CD8-positive, alpha-beta T cell (primary cell): ENCODE measurements at places on chromosomes 2 and 18. TPM values are rescaled to one million over a fixed set of nuclear protein-coding genes. Genes with fewer than 3 reads are reported as not detected.

Gene MRO
- total RNA-seq: not detected

- no peak for DNase-seq
These were observed 607.5 kb upstream of the REG3G start for GRCh38 chr2:78418021-78418420.

GRCh38 chr18:54215069-54215468 lies 9.4 kb downstream of the MBD2 start:
- no peak for DNase-seq

DNA sequence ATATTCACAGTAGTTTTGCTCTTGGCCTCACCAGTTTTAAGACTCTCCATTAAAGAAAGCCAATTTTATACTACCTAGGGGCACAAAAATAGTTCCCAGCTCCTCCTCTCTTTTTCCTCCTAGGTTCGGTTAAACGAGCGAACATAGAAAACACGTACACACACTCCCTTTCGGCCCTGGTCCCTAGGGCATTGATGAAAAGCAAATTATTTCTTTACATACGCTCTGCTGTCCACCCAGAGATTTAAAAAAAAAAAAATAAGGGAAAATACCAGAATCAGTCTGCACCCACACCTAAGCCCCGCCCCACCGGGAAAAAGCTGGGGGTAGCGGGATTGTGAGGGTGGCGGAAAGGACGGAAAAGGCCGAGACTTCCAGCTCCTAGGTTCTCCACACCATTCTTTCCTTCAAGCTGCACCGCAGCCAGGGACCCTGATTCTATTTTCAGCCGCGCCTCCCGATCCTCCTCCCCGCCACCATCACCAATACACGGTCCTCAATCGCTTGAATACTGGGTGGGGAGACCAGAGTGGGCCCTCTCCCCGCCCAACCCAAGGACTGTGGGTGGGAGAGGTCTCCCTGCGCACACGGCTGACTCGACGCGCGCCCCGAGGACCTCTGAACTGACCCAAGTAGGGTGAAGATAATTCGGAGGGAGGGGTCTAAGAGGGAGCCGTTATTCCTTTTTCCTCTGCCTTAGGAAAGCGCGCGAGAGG lies 769 bp downstream of the ATF2 start:
- no peak for DNase-seq

Gene ASTL
- 17.5 TPM for total RNA-seq

DNA sequence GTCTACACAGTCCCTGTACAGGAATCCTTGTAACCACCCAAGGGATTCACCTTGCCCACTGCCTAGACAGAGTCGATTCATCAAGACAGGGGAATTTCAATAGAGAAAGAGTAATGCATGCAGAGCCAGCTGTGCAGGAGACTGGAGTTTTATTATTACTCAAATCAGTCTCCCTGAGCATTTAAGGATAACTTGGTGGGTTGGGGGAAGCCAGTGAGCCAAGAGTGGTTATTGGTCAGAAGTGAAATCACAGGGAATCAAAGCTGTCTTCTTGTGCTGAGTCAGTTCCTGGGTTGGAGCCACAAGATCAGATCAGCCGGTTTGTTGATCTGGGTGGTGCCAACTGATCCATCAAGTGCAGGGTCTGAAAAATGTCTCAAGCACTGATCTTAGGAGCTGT lies 17.8 kb upstream of the FAM98A start:
- no peak for DNase-seq

GRCh38 chr2:96157649-96158553 lies 12.7 kb upstream of the DUSP2 start:
- peak; percentile 86 for DNase-seq

Gene CREG2
- total RNA-seq: not detected

DNA sequence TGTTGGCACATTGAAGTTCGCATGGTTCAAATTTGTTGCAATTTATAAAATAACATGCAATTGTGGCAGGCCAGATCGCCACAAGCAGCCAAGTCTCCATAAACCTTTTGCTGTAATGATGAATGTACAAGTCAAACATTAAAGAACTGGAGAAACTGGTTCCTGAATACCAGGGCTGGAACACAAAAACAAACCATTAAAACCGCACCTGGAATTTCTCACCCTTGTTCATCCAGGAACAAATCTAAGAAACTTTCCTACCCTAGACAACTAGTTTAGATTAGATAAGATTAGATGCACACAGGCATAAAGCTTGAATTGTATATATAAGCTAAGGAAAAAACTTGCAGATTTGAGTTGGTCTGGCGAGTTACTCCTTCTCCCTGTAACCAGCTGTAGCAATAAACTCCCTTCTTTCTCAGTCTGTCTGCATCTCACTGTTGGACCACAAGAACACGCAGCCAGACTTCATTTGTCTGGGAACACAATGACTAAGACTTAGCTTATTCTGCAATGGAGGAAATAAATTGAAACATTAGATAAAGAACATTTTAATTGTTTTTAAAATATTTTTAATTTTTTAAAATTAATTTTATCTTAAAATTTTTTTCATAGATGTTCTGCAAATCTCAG lies 1835.5 kb upstream of the LRRTM1 start:
- DNase-seq: no peak

DNA sequence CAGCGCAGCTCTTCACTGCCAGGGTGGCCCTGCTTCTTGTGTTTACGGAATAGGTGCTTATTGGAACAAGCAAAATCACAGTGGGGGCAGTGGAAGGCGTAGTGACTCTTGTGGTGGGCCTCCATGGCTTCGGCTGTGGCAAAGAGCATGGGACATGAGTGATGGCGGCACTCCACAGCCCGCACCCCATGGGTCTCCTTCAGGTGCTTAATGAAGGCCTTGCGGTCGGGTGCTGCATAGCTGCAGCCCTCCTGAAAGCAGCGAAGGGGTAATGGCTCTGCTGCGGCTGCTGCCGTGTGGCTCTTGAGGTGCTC lies 10.7 kb downstream of the ZNF142 start:
- no peak for DNase-seq

- peak; percentile 8 for DNase-seq
These were observed 156.1 kb upstream of the VRK2 start for GRCh38 chr2:57890464-57890863.

DNA sequence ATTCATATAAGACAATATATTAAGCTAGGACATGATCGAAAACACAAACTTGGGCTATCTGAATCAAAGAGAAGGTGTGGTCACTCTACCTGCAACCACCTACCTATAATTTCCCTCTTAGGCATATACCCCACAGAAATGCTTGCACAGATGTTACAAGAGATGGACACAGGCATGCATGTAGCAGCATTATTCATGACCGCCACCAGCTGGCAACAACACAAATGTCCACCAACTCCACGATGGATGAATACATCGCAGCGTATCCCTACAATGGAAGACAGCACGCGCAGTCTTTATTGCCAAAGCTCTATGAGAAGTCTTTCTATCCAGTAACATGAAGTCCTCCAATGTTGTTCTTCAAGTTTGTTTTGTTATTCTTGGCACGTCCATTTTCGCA lies 90.8 kb downstream of the ARL4C start:
- DNase-seq: no peak

Gene CSRNP3
- not detected for total RNA-seq

Gene TRIM43
- not detected for total RNA-seq

Gene IL36RN
- not detected for total RNA-seq

Gene GPR45
- total RNA-seq: not detected

Gene STAT4
- 136 TPM for total RNA-seq

DNA sequence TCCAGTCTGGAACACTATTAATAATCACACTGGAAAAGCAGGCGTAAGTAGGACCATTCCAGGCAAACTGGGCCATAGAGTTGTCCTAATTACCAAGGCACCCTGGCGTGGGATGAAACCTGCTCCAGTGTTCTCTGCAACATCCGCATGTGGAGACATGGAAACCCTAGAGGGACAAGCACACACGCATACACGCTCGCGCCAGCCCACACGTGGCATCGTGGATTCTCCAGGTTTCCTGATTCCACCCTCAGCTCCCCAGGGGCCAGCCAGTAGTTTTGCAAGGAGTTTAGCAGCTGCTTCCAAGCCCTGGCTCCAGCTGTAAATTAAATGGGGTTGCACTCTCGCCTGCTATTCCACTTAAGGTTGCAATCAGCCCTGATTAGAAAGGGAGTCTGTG lies 127.7 kb downstream of the DYSF start:
- no peak for DNase-seq

Gene PSTPIP2
- total RNA-seq: 6.6 TPM

GRCh38 chr2:24489465-24490180 lies 1.4 kb upstream of the NCOA1 start:
- no peak for DNase-seq

Gene ERCC3
- 43.2 TPM for total RNA-seq

Gene LIMS1
- total RNA-seq: 10.1 TPM

- DNase-seq: no peak
These were observed 39.3 kb upstream of the CREB1 start for GRCh38 chr2:207490441-207490840.

Gene KIF1A
- not detected for total RNA-seq

Gene TACR1
- 0.08 TPM for total RNA-seq

DNA sequence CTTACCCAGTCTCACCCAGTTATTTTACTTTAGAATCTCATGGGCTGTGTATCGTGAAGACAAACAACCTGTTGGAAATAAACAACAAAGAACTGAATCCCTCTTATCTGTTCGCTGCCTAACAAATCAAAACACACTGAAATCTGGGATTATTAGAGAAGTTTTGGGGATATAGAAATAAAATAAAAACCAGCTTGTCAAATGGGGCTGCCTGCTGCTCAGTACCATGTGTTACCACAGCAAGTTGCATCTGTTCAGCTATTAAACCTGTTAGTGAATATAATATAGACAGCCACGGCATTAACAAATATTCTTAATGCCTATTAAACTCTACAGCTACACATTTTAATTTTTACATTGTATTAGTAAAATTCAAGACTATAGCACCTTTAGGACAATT lies 810.8 kb downstream of the NRXN1 start:
- DNase-seq: no peak

Gene CLIP4
- 40.7 TPM for total RNA-seq

Gene FAM237A
- not detected for total RNA-seq

DNA sequence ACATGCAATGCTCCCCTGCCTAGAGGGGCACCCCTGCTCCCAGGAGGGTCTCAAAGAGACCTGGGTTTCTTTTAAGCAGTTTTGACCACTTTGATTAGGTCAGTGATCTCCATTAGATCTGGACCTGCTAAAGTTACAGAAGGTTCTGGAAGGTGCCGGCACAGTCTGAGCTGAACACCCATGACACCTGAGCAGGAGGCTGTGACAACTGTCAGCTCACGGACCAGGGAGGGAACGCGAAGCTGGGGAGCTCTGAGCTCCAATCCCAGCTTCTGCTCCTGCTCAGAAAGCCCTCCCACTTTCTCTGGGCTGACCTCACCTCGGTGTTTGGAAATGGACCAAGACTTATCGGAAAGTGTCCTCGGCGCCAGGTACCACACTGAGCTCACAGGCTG lies 113.8 kb downstream of the NFATC1 start:
- DNase-seq: no peak

- no peak for DNase-seq
These were observed 63.5 kb downstream of the TGIF1 start for GRCh38 chr18:3513481-3513880.

DNA sequence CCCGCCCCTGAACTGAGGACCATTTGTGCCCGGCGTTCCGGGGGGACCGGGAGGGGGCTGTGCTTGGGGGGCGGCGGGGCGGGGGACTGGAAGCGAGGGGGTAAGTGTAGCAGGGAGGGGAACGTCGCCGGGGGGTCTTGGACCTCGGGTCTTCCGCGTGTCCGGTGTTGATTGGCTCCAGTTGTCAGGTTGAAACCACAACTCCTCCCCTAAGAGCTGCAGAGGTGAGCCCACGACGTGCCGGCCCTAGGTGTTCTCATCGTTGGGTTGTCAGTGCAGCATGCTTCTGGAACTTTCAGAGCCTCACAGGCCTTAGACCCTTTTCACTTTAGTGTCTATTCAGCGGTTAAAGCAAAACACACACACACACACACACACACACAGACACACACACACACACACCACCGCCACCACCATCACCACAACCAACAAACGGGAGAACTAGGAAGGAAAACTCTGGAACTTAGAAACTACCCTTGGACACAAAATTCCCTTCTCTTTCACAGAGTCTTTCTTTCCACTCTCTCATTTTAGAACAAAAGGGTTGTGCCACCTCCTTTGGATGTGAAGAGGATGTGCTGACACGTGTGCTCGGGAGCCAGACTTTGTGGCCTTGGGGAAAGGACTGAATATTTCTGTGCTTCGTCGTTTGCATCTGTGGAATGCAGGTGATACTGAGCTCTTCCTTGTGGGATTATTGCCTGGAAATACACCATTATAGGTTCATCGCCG lies 6.7 kb upstream of the DLX2 start:
- DNase-seq: no peak

DNA sequence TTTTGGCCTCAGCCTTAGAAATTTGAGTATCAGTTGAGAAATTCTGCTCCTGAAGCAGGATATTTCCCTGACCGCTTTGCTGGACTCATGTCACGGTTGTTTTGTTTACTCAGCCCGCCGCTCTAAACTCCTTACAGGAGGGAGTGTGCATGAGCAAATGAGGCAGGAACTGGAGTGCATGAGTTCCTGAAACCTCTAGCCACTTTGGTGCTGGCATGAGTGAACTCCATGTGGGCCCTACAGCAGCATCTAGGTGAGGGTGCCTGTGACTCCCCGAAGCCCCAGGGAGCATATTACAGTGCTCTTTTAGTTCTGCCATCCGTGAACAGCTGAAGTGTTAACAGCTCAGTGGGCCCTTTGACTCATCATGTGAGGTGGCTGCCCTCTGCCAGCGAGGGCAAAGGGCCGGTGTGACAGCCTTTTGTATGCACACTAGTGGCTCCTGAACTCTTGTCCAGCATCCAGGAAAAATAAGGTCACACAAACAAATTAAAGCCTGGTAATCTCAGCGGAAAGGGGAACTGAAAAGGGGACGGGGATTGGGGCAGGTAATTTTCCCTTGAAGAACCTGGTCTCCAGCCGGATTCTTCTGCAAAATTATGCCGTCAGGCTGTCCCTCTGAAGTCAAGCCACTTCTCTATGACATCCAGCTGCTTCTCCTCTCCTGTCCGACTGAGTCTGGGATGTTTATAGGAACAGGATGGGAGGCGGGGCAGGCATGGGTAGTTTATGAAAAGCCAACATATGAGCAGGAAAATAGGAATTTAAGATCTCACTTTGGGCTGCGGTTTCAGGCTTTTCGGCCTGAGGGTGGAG lies 1668.7 kb downstream of the SUCLG1 start:
- no peak for DNase-seq

Gene MERTK
- not detected for total RNA-seq

GRCh38 chr2:86477349-86477748 lies 36.2 kb downstream of the KDM3A start:
- DNase-seq: no peak

- DNase-seq: no peak
These were observed 69.8 kb upstream of the DTNA start for GRCh38 chr18:34640276-34640675.

DNA sequence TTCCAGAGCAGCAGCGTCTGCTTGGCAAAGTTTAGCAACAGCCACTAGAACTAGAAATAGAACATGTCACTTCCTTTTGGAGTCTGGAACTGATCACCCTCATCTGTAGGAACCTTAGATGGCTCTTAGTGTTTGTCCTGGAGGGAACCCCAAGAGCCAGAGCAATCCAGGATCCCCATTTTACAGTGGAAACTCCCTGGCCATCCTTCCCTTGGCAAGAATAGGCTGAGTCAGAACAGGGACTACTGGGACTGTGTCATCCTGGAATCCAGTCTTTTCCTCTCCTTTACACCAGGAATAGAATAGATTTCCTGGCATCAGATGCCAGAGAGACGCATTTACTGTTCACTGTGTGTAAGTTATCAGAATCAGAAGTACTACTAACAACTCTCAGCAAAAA lies 33.2 kb upstream of the GRHL1 start:
- DNase-seq: no peak

Gene PAX8
- total RNA-seq: 0.08 TPM

Gene EPB41L3
- total RNA-seq: 1.2 TPM

- no peak for DNase-seq
These were observed 15.5 kb downstream of the ITPRID2 start for GRCh38 chr2:181907057-181907456.
